ENCODE measurements at places on chromosomes 12 and 14. TPM values are rescaled to one million over a fixed set of nuclear protein-coding genes. Genes with fewer than 3 reads are reported as not detected.

The LIN52 gene
- total RNA-seq: 12.1 TPM

The GRIP1 gene
- 0.96 TPM for total RNA-seq

The TMEM117 gene
- 10.7 TPM for total RNA-seq

The HRK gene
- under 0.01 TPM for total RNA-seq

The SLC6A15 gene
- 0.77 TPM for total RNA-seq

Data from regular cardiac myocyte (primary cell).